ENCODE measurements at places on chromosomes 13 and 19. TPM values are rescaled to one million over a fixed set of nuclear protein-coding genes. Genes with fewer than 3 reads are reported as not detected.

Gene NRTN
- not detected for total RNA-seq

Gene TUBGCP3
- 45.9 TPM for total RNA-seq

Gene CAPN12
- total RNA-seq = 1.9 TPM

Gene CLDN10
- 0.66 TPM for total RNA-seq

DNA sequence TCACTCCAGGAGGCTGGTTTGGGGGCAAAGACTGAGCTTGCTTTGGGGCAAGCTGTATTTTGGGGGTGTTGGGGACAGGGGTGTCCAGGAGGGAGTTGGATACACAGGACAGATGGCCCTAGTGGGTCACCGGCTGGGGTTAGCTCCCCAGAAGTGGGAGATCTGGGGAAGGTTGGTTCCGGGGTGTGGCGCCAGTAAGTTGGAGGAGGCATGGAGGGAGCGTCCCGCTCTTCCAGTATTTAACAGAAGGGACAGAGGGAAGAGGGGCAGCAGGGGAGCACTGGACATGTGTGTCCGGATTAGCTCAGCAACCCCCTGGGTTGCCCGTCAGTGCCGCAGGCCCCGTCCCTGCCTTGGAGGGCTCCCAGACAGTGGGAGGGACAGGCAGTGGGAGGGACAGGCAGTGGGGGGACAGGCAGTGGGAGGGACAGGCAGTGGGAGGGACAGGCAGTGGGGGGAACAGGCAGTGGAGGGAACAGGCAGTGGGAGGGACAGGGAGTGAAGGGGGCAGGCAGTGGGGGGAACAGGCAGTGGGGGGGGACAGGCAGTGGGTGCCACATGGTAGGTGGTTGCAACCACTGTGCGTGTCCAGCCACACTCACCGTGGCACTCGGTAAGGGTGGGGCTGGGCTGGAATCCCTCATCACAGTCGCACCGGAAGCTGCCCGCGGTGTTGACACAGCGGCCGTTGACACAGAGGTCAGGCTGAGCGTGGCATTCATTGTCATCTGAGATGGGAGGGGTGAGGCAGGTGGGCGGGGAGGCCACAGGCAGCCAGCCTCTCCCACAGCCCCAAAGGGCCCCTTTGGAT lies 33.2 kb downstream of the CCL25 start:
- DNase-seq = no peak

GRCh38 chr13:42039457-42039945 lies 8.9 kb upstream of the DGKH start:
- no peak for DNase-seq

DNA sequence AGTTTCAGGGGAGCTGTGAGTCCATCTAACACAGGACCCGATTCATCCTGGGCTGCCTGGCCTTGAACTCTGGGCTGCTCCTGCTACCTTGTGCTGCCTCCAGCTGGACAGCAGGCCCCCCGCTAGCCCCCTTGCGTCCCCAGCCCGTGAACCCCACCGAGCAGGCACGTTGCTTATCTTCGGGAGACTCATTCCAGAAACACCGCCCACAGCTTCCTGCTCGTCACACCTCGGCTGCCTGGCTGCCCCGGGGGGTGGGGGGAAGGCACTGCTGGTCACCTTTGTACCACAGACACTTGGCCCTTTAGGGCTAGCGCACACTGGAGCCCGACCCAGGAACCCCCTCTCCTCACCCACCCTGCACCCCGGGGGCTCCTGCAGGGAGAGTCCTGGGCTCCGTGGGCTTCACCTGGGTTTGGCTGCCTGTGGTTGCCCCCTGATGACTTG lies 48.1 kb downstream of the CRTC1 start:
- DNase-seq = no peak

DNA sequence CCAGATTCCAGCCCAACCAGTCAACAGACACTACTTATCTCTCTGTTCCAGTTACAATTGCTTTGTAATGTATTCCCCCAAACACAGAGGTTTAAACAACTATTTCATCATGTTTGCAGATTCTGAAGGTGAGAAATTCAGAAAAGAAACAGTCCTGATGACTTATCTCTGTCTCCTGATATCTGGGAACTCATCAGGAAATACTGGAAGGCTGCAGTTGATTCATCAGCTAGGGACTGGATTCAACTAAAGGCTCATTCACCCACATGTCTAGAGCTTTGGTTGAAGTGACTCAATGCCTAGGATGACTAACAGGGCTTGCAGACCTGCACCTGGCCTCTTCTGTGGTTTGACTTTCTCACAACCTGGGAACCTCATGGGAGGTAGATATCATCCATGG lies 56.6 kb upstream of the GPC6 start:
- no peak for DNase-seq
